CD4-positive, alpha-beta T cell treated with Interleukin-12 subunit alpha and Interleukin-12 subunit beta, for 1 hour (primary cell): ENCODE measurements at places on chromosomes 12 and 14.

DNA sequence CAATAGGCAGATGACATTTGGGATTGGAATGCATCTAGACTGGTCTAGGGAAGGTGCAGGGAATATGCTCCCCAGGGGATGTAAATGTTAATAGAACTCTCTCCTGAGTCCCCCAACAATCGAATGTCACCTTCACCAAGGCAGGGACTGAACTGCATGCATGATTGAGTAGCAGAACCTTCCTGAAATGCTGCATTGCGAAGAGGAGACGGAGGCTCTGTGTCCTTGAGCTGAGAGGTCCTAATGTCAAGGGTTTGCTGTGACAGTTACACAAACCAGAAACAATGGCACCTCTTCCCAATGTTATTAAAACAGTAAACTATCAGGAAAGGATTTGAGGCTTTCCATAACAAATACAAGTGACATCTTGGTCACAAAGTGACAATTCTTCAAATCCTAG, 117.5 kb upstream of the SFSWAP start:
- DNase-seq = no peak

GRCh38 chr12:100656856-100657255, 83.4 kb downstream of the GAS2L3 start:
- no peak for DNase-seq

DNA sequence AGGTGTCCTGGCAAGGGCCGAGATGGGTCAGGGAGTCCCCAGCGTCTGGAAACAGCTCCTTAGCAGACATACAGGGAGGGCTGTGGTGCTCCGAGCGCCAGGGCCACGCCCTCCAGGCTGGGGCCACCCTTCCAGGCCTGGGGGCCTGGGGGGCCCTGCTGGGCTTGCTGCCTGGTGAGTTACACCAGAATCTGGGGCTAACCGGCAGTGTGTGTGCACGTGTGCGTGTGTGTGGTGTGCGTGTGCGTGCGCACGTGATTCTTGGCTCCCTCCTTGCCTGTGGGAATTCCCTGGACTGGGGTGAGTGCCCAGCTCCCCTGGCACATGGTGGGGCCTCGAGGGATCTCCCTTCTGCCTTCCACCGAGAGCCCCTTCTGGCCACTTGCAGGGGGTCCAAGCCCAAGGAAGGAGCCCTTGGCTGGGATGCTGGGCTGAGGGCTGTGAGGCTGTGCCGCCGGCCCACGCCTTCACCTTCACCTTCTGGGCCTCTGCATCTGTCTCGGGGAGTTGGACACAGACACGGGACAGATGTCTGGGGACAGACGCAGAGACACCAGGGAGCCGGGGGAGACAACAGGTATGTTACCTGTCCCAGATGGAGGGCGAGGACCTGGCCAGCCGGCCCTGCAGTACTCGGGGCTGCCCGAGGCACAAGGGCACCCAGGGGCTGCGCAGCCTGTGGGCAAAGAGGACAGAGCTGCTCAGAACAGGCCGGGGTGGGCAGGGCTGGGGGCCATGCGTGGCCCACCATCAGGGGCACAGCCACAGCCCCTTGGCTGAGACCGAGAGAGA, 37.2 kb downstream of the BEGAIN start:
- no peak for DNase-seq

DNA sequence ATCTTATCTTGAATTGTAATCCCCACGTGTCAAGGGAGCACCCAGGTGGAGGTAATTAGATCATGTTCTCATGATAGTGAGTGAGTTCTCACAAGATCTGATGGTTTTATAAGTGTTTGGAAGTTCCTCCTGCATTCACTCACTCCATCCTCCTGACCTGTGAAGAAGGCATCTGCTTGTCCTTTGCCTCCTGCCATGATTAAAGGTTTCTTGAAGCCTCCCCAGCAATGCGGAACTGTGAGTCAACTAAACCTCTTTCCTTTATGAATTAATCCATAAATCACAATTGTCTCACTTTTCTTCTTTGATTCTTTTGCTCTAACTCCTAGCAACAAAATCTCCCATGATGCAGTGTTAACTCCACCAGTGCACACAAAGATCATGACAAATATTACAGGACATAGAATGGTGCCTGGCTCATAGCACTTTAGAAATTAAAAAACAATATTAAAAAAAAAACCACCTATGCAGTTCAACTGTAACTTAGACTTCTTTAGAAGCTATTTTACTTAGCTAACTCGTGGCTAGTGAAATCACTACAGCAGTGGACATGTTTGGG, 37.6 kb upstream of the MGAT4C start:
- DNase-seq = no peak

DNA sequence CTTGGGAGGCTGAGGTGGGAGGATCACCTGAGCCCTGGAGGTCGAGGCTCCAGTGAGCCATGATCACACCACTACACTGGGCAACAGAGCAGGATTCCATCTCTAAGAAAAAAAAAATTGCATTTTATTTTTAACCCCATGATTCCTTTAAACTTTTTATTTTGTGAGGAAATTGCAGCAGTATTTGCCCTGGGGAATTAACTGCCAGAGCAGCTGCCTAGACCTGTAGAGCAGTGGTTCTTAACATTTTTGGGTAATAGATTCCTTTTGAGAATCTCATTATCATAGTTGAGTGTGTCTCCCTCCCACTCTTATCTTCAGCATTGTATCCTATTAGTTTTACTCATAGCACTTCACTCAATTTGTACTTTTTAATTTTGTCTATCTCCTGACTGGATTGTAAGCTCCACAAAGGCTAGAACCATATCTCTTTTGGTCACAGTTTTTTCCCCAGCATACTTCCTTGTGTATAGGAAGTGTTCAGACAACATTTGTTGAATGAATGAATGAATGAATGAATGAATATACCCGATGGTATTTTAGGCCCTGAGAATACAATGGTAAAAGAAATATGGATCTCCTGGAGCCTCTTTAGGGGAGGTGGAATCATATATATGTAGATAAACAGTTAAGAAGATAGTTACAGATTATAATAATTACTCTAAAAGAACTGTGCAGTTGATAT, 40.6 kb downstream of the BRMS1L start:
- no peak for DNase-seq
